Non-pigmented ciliary epithelial cell (primary cell): ENCODE measurements at places on chromosomes 3 and 15.

- no peak for DNase-seq
Observed at GRCh38 chr3:8218353-8218940, 283.2 kb upstream of the LMCD1 start.

- DNase-seq: no peak
Observed at GRCh38 chr3:27581852-27582251, 97.7 kb upstream of the SLC4A7 start.

GRCh38 chr3:138051947-138052802, 42.2 kb downstream of the CLDN18 start:
- DNase-seq: no peak

DNA sequence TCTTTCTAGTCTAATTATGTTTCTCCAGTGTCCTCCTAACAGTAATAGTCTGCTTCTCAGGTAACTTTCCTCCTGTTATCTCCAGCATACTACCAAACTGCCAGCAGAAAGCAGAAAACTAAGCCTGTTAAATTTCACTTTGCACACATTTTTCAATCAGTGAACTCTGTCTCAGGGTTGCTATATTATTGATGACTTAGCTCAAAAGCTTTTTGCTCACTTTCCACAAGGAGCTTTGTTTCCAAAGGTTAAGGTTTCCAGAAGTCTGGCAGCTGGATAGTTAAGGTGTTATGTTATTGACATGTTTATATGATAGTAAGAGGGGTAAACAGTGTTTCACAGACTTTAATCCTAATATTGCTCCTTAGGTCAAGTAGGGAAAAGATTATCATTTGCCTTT, 5.1 kb downstream of the TRPM7 start:
- no peak for DNase-seq

- DNase-seq: no peak
Observed at GRCh38 chr3:158097593-158098308, 8.5 kb downstream of the SHOX2 start.

GRCh38 chr3:116155841-116156240, 289.4 kb downstream of the LSAMP start:
- no peak for DNase-seq

DNA sequence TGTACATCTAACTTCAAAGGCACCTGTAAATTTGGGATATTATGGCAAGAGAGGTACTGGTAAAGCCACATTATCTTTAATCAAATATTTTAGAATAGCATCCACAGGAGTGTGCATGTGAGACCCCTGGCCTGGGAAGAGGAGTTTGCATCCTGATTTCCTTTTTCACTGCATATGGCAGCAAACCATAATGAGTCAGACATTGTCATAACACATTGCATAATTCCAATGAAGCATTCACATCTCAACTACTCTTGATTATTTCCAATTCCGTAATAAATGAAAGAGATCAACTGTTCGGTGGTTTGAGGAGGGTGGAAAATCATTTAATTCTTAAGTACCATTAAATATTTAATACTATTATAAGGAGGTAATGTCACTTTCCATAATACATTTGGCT, 215.0 kb downstream of the MECOM start:
- no peak for DNase-seq

GRCh38 chr3:156109989-156110388, 10.4 kb upstream of the KCNAB1 start:
- DNase-seq: no peak

GRCh38 chr3:26118165-26118564, 328.3 kb downstream of the OXSM start:
- no peak for DNase-seq

DNA sequence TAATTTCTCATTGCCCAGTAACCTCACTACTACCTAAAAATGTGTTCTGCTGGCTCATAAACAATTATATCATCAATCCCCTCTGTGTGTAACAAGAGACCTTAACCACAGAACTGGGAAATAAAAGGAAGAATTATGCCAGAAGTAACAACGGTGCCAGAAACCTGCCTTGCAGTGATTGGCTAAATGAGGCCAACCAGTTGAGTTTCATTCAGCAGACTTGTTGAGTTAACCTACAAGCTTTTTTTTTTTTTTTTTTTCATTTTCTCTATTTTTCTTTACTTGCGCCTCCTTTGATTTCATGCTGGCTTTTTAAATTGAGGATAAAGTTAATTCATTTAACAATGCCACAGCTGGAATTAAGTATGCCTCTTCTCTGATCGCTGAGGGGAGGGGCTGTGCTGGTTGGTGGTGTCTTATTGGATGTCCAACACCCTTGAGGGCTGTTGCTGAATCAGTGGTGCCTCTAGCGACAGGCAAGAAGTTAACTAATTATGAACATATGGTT, 30.0 kb upstream of the GMNC start:
- DNase-seq: no peak

DNA sequence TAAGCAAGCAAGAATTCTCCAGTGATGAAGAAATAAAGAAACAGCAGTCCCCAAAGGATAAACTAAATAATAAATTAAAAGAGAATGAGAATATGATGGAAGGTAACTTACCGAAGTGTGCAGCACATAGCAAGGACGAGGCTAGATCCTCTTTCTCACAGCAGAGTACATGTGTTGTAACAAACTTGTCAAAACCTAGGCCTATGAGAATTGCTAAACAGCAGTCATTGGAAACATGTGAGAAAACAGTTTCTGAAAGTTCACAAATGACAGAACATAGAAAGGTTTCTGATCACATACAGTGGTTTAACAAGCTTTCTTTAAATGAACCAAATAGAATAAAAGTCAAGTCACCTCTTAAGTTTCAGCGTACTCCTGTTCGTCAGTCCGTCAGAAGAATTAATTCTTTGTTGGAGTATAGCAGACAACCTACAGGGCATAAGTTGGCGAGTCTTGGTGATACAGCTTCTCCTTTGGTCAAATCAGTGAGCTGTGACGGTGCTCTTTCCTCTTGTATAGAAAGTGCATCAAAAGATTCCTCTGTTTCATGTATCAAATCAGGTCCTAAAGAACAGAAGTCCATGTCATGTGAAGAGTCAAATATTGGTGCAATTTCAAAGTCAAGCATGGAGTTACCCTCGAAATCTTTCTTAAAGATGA, 4.5 kb upstream of the SCG5 start:
- no peak for DNase-seq

DNA sequence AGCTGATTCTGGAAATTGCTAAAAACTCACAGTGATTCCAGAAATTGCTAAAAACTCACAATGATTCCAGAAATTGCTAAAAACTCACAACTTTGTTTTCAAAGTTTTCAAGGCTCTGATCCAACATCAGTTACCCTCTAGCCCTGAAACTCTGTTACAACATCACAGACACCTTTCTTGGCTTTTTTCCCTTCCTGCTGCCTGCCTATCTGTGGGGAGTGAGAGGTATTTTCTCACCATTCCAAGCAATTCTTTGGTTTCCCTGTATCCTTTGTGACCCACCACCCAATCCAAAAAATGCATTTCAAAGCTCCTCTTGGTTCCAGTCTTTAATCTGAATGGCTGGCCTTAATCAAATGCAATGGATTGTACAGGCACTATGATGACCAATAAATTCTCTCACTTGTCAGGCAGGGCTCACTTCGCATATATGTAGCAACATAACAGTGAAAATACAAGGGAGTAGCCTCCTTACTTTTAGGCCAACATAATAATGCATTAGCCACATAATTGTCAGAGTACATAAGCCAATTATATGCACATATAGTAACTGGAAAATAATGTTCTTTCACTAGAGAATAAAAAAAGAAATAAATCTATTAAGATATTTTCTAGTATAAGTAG, 1139.0 kb downstream of the ROBO2 start:
- no peak for DNase-seq

DNA sequence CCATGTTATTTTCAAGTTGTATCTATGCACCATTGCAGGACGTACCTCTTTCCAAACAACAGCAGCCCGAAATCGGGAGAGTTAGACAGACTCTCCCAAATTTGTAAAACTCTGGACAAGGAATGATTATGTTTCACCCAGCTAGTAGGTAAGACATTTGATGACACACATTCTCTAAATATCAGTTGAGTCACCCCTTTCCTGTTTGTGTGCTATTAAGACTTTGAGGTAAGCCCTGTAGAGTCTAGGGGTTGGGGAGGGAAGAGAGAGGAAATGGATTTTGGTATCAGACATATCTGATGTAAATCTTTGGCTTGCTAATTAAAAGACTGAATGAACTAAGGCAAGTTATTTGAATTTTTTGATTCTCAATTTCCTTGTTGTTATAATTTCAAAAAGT, 999.0 kb downstream of the TUSC7 start:
- DNase-seq: no peak

GRCh38 chr15:70768257-70768883, 5.0 kb upstream of the UACA start:
- DNase-seq: no peak

- DNase-seq: no peak
Observed at GRCh38 chr3:150194957-150195356, 213.1 kb upstream of the TSC22D2 start.

GRCh38 chr15:39886418-39886817, 33.6 kb downstream of the GPR176 start:
- no peak for DNase-seq

DNA sequence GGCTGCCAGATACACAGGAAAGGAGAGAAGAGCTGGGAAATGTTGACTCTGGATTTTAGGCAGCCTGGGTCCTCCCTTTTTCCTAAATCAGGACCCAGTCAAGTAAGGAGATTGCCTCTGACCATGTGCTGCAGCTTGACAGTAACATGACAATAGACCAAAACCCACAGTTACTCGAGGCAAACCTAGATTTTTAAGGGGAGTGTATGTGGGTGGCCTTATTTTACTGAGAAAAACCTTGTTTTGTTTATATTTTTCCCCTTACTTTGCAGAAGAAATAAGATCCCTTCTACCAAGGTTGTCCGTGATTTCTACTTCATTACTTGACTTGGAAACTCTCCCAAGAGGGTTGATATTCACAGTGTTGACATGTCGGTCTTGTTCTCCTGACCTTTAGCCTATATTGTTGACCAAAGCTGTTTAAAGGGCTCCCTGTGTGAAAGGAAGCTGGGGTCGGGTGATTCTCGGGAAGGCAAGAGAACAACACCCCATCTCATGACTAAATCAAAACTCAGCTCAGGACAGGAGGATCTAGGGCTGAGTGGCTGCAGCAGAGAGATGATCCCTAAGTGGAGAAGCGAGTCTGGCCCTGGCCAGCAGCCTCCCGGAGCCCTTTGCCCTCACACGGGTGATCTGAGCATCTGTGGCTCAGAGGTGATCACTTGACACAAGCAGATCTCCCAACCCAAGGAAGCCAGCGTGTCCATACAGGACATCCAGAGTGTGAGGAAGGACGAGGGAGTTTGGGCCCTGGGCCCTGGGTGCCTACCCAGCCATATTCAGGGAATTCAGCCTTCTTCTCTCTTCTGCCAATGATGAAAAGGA, 31.0 kb upstream of the SLCO2A1 start:
- DNase-seq: no peak

GRCh38 chr3:124126436-124127023, 134.6 kb upstream of the ROPN1 start:
- DNase-seq: no peak

DNA sequence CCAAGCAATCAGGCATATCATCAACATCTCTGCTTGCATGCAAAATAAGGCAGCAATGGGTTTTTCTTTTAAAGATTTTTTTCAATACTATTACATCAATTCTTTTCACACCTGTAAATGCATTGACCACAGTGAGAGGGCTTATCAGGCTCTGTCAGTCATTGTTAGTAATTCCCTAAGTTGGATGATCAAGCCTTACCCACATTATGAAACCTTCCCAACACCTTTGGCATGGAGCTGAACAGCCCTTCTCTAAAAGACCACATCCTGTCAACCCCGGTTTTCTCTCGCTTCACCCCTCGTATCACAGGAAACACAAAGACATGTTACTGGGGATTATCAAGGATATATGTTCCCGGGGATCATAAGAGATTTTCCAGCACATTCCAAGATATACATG, 135.2 kb upstream of the SLC24A5 start:
- no peak for DNase-seq

- DNase-seq: no peak
Observed at GRCh38 chr3:140933552-140933951, 8.1 kb upstream of the SLC25A36 start.

- no peak for DNase-seq
Observed at GRCh38 chr3:55596212-55596611, 109.1 kb upstream of the WNT5A start.

GRCh38 chr3:187340578-187340977, 27.6 kb upstream of the RTP4 start:
- DNase-seq: no peak

- no peak for DNase-seq
Observed at GRCh38 chr3:73115806-73116205, 54.3 kb downstream of the EBLN2 start.

GRCh38 chr3:123412811-123413604, 35.9 kb downstream of the ADCY5 start:
- DNase-seq: no peak

- no peak for DNase-seq
Observed at GRCh38 chr15:90095521-90095959, 6.7 kb downstream of the IDH2 start.

GRCh38 chr3:82354228-82354627, 592.8 kb upstream of the GBE1 start:
- DNase-seq: no peak

GRCh38 chr3:159266779-159267178, 464.9 kb downstream of the MFSD1 start:
- no peak for DNase-seq

DNA sequence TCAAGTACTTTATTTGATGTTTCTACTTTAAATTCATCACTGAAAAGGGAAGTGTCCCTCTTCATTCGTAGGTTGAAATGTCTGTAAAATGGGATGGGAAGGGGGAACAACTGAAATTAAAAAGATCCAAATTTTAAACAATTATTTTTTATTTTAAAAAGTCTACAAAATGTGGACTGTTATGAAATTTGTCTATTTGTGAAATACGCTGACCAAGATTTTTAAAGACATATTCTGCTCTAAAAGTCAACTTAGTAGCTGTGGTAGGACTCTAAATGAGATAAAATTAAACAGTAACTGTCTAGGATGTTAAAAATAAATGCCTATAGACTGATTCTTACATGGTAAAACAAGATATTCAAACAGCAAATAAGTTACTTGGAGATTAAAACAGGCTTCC, 67.3 kb downstream of the ADAM10 start:
- no peak for DNase-seq

- DNase-seq: no peak
Observed at GRCh38 chr15:61753018-61753710, 307.1 kb downstream of the VPS13C start.
